ENCODE measurements at places on chromosomes 16 and 17.

GRCh38 chr16:1989209-1990100, at the start of gene SYNGR3:
Gene SYNGR3, plus strand, starts transcription at chr16:1989970. Its CDS starts 133 bp downstream, at chr16:1990103.
- DNase-seq, result no peak

- DNase-seq, result no peak
These were observed 55.8 kb downstream of the MYH13 start for GRCh38 chr17:10316801-10317542.

DNA sequence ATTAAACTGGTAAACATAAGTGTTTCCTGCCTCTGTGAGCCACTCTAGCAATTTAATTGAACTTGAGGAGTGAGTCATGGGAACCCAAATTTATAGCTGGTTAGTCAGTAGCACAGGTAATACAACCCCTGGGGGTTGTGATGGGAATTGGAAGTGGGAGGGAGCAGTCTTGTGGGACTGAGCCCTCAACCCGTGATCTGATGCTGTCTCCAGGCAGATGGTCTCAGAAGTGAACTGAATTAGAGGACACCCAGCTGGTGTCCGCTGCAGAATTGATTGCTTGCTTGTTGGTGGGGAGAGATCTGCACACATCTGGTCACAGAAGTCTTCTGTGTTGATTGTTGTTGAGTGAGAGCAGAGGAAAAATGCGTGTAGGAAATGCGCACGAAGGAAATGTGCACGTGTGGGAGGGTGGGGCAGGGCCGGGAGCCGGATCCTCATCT, 7.7 kb upstream of the ST6GALNAC2 start:
- no peak for DNase-seq

- DNase-seq, result no peak
These were observed 106.7 kb downstream of the FOXL1 start for GRCh38 chr16:86685076-86685475.

DNA sequence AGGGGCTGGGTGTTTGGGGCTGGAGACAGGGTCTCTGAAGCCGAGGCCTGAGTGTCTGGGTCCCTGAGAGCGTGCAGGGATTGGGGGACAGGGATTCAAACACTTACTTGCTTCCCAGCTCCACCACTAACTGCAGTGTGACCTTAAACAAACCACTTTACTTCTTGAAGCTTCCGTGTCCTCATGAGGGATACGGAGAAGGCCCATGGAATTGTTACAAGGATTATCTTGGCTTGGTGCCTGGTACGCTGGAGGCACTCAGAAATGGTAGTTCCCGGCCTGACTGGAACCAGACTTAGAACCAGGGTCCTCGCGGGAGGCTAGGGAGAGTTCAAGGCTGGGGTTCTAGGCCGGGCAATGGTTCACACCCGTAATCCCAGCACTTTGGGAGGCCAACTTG, 2.9 kb upstream of the CXCL16 start:
- DNase-seq, result no peak

GRCh38 chr16:51896013-51896412, 650.9 kb downstream of the TOX3 start:
- no peak for DNase-seq

GRCh38 chr16:28180655-28181460, 30.9 kb downstream of the XPO6 start:
- no peak for DNase-seq

DNA sequence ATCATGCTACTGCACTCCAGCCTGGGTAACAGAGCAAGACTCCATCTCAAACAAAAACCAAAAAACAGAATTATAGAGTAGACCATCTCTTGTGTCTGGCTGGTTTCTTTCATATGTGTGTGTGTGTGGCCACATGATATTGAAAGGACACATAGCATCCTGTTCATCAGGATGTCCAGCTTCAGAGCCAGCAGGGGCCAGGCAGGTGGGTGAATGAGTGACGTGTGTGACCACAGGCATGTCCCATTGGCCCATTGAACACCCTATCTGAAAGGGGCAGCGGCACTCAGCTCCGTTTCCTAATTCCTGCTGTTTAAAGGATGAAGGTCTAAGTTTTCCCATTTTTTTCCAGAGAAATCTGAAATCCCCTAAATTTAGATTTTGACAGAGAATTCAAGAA, 174.2 kb downstream of the PRKCB start:
- DNase-seq, result no peak

DNA sequence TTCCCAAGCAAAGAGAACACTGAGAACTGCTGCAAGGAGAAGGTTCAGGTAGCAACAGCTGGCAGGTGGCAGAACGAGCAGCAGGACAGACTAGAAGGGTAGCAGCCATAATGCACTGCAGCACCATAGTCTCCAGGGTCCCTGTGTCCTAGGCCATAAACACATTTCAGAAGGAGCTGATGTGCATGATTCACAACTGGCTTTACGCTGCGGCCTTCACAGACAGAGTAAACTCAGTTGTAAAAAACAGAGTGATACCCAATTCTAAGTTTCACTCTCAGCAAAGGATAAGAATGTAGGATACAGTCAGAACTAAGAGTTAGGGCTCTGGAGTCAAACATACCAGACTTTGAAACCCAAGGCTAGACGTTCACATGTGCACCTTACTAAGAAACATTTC, 24.4 kb downstream of the ARHGAP17 start:
- DNase-seq, result no peak

DNA sequence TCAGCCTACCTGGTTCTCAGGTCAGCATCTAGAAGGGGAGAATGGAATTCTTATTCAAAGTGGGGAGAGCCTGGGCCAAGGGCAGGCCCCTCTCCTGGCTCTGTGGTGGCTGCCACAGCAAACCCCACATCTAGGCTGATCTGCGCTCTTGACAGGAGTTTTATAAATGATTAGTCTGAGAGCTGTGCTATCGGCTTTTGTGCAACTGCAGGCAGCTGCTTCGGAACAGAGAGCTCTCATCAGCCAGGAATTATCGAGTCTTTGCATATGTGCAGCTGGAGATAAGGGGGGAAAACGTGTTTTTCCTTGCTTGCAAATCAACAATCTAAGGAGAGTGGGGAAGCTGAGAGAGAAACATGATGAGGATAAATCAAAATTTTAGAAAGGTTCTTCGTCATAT, 91.7 kb downstream of the HS3ST3A1 start:
- DNase-seq, result no peak

DNA sequence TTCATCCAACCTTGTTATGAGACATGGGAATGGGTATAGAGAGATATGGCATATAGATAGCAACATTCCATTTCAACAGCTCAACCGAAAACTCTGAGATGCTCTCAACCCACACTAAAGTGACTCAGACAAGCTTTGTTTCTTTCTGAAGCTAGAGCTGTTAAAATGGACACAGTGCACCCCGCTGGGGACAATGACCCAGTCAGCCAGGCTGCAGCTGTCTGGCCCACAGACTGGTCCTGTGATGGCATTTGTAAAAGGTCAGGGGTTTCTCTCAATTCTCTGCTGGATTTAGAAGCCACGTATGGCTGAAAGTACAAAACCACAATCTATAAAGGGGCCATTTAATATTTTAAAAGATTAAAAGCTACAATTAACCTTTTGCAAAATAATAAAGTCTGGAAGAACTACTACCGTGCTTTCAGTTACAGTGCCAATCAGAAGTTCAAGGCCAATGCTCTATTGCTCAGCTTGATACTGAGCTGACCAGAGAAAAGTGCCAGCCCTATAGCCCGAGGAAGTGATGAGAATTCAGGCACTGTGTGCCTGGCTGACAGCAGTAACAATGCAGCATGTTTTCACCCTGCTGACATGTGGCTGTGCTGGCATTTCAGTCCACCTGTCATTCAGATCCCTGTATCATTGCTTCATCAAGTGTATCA, 60.2 kb downstream of the TEX2 start:
- no peak for DNase-seq

- DNase-seq, result no peak
These were observed 215.5 kb downstream of the MRTFB start for GRCh38 chr16:14286368-14287230.

DNA sequence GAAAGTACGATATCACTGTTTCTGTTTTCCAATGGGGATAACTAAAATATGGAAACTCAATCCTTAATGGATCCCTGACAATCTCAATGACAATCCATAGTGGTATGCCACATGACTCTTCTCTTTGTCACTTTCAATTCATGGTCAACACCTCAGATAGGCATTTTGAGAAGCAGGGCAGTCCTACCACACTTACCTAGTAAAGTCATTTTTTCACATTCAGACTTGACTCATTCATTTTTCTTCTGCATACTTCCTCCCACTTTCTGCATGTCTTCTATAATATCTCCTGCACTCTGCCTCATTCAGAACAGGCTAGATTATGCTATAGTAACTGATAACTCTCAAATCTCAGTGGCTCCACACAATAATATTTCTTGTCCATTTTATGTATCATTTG, 117.5 kb downstream of the FTO start:
- no peak for DNase-seq

DNA sequence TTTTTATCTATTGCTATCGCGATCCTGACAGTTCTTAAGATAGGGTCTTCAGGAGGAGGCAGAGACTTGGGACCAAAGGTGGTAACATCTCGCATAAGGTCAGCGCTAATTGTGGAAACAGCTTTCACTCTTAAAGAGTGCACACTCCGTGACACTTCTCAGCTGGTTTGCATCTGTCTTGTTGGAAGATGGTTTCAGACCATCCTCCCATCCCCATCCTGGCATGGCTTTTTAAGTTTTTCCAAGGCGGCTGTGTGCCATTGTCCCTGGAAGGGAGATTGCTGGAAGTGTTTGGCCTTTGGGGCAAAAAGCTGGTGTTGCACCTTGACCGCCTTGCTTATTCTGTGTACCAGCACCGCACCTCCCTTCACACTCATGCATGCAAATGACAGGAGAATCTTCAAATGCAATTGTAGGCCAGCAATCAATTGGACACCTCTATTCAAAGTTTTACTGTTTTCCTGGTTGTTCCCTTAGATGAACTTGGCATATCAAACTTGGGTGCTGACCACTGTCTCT, 1.5 kb downstream of the SOCS7 start:
- DNase-seq, result no peak

DNA sequence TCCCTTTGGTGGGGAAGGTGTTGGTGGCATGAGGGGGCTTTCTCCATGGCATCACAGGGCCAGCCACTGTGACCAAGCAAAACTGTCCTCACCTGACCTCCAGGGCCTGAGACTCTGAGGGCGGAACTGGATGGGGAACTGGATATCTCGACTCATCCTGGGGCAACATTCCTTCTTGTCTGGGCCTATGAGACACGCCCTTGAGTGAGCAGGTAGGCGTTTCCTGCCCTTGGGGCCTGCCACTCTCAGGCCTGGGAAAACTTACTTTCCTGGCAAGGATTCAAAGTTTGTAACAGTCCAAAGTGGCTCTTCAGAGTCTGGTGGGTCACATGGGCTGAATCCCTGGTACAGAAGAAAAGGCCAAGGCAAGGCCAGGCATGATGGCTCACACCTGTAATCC, 9.6 kb downstream of the MT1X start:
- no peak for DNase-seq

GRCh38 chr17:36742267-36743000, 141.1 kb downstream of the MRM1 start:
- DNase-seq, result no peak

- no peak for DNase-seq
These were observed 834 bp upstream of the TXNDC11 start for GRCh38 chr16:11743308-11744074.

DNA sequence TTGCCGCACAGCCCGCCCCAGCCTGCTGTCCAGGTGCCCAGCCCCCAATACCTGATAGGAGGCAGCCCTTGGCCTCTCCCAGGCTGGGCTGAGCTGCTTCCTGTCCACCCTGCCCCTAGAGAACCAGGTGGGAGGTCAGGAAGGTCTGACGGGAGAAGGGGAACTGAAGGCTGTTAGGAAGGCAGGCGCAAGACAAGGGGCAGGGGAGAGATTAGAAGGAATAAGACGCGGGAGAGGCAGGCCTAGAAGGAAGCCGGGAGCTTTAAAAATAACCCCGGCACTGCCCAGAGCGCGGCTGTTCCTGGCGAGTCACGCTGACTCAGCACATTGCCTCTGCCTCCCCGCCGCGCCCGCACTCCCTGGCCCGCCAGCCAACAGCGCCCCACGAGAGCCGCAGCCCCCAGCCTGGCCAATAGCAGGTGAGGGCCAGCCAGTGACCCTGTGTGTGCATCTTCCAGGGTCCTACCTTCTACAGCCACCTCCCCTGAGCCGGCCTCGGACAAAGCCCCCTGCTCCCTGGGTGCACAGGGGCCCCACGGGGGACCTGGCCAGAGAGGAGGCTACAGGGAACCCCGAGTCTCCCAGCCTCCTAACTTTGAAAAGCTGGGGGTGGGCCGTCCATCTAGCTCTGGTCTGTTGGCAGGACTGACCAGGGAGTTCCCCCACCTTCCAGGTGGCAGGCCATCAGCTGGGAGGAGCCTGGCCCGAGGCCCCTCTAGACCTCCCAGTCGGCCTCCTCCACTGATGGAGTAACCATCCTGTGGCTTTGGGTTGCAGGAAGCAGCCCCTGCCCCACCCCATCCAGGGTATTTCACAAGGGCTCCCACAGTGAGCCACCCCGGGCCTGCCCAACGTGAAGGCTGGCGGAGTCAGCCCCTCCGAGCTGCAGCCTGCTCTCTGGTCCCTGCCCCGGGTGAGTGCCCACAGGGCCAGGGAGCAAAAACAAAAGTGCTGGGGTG, 4.0 kb downstream of the MAFG start:
- DNase-seq, result no peak

- DNase-seq, result no peak
These were observed 159.8 kb downstream of the HS3ST3B1 start for GRCh38 chr17:14460516-14461226.

- no peak for DNase-seq
These were observed 102.5 kb upstream of the CDH5 start for GRCh38 chr16:66263973-66264310.

- DNase-seq, result no peak
These were observed 15.4 kb downstream of the DNAAF8 start for GRCh38 chr16:4749700-4750257.
